ENCODE measurements at places on chromosomes 16 and 17.

- no peak for DNase-seq
Measured at GRCh38 chr17:6752068-6752909, 3.6 kb upstream of the XAF1 start.

DNA sequence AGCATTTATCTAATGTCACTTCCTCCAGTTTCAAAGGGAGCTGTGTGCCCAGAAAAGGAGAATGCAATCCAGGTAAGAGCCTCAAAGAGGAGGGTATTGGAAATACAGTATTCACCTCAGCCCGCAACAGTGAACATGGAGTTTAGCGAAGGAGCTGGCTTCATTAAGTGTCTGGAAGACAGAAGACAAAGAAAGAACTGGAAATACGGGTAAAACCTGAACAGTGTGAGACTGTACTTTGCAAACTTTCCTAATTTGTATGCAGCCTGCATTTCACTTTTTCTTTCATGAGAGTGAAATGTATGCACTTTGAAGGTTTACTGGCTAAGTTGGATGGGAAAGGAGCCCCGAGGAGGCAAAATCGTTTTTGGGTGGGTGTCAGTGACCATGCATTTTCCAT, 478.4 kb downstream of the HS3ST3B1 start:
- no peak for DNase-seq

- DNase-seq, result no peak
Measured at GRCh38 chr17:3027786-3028532, 35.4 kb downstream of the OR1D5 start.

DNA sequence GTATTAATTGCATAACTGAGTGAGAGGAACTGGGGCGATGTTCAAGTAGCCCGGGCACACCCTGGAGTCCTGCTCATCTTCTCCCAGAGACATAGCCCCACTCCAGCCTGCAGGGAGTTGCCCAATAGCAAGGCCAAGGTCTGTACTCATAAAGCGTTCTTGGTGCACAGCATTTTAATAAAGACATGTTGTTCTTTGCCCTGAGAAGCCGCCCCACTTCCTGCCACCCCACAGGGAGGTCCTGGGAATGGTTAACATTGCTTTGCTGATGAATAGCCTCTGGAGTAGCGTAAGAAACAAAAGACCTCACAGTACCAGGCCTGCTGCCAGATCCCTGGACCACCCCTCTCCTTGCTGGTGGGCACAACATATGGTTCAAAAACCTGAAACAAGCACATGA, 21.6 kb upstream of the CDH1 start:
- DNase-seq, result no peak

- DNase-seq, result no peak
Measured at GRCh38 chr16:84455031-84455430, 49.4 kb downstream of the MEAK7 start.

GRCh38 chr17:77767148-77767547, 191.4 kb upstream of the TNRC6C start:
- no peak for DNase-seq

- DNase-seq, result no peak
Measured at GRCh38 chr16:77759821-77760220, 28.5 kb upstream of the VAT1L start.

All from stimulated activated CD4-positive, alpha-beta T cell treated with anti-CD3 and anti-CD28 coated beads, Interleukin-4, amount 100 ng/mL, for 1 hour (primary cell).